ENCODE measurements at places on chromosomes 7 and 10. TPM values are rescaled to one million over a fixed set of nuclear protein-coding genes. Genes with fewer than 3 reads are reported as not detected.

DNA sequence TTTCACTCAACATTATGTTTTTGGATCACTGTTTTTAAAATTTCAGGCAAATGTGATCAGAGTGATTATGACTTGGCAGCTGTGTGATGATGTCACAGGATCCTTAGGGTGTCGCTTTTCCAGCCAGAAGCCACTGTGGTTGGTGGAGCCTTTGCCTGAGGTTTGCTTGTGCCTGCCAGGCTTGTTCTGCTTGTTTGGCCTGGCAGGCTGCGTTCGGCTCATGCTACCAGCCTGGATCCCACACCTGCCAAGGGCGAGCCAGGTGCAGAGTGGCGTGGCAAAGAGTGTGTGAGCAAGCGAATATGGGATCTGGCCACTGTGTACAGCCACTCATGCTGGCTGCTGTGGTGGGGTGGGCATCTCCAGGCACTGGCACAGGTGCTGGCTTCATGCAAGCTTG, 55.7 kb downstream of the ADK start:
- DNase-seq, result peak; percentile 68

DNA sequence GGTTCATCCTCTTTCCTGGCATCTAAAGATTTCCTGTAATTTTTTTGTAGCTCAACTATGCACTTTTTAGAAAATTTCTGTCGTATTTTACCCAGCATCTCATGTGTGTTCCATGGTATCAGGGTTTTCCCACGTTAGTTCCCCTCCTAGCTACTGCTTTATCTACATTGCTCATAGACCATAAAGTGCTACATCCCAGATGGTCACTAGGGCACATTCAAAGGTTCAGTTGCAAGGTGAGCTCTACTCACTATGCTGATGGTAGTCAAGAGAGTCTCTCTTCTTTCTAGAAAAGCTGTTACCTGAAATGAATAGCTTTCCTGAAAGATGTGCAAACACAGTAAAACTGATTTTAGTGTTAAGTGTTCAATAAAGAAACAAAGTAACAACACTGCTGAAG, 33.5 kb downstream of the RELN start:
- DNase-seq, result no peak

GRCh38 chr10:86330778-86331763, 35.5 kb downstream of the GRID1 start:
- no peak for DNase-seq

GRCh38 chr7:8597565-8597964, 164.2 kb downstream of the NXPH1 start:
- no peak for DNase-seq

GRCh38 chr10:129210876-129211275, 256.2 kb upstream of the MGMT start:
- no peak for DNase-seq

Gene PSPH
- total RNA-seq, result 14.3 TPM

Gene PARD3
- 48.5 TPM for total RNA-seq

Gene TMEM270
- total RNA-seq, result not detected

GRCh38 chr10:114392112-114392835, 12.0 kb downstream of the AFAP1L2 start:
- no peak for DNase-seq

GRCh38 chr10:60374836-60375235, 14.8 kb downstream of the ANK3 start:
- no peak for DNase-seq

DNA sequence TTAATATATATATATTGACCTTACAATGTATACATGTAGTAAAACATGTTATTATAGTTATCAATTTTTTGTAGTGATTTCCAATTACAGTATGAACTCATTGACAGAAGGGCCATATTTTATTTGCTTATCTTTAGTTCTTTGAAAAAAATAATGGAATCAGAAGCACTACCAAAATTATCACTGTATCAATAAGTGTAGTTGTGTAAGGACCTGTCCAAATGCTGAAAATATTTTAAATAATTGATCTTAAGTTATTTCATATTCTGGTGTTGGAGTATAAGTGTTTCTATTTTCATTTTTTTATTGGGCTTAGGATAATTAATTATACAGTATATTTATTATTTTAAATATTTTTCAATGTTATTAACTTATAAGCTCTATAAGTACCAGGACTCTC, 8.5 kb upstream of the DGKB start:
- DNase-seq, result no peak

GRCh38 chr10:27188897-27189296, 33.7 kb downstream of the MASTL start:
- no peak for DNase-seq

Gene C7orf57
- not detected for total RNA-seq

Gene STRIP2
- total RNA-seq, result not detected

DNA sequence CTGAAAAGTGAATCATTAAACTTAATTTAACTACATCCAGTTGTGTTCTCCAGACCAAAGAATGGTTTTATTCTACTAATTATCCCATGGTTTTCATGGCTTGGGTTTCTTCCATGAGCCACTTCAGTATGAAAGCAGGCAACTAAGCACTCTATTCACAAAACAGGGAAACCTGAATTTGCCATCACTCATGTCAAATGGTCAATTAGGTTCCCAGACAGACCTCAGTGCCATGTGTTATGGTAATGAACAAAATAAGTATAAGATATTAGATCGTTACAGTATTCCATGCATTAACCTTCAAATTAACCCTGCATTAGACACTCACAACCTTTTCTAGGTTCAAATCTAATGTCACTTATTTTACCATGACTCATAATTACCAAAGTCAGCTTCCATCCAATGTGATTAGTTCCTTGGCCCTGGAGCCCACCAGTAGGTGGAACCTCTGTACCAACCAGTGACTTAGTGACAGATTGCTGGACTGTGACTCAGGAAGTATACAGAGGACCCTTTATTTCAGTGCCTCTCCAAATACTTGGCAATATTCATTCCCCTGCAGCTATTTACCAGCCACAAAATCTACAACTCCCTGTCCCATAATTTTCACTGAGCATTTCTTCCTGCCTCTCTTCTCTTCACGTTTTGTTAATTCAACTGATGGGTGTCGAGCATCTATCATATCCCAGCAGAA, 1270.2 kb upstream of the SORCS1 start:
- no peak for DNase-seq

DNA sequence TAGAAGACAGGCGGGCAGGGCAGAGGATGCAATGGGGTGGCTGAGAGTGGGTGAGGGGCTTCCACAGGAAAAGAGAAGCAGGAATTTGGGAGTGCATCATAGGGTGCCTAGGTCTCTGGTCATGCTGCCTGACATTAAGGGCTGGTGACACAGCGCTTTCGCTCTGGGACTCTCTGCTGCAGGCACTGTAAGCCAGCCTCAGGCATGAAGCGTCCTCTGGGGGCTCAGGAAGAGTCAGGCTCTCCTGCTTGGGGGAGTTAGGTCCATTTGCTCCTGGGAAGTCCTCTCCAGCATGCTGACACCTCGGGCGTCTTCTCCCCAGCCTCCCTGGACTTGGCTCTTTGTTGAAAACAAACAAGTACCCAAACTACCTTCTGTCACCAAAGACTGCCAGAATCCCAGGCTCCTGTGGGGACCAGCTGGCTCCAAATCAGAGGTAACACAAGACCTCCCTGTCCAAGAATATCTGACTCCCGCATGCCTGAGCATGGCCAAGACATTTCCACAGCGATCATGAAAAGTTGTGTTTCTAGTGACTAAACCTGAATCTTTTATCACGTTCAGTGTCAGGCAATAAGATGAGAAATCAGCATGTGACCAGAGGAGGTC, 55.4 kb downstream of the GPR26 start:
- no peak for DNase-seq

Gene BLNK
- total RNA-seq, result 55.4 TPM

Gene ARMC3
- total RNA-seq, result 0.33 TPM

Gene SPAG6
- total RNA-seq, result not detected

Gene EIF5AL1
- total RNA-seq, result not detected

Gene ZNF804B
- total RNA-seq, result under 0.01 TPM

Gene HABP2
- 9.2 TPM for total RNA-seq

GRCh38 chr10:24720096-24720495, 3.6 kb downstream of the ARHGAP21 start:
- no peak for DNase-seq

Gene NYAP1
- total RNA-seq, result 1.3 TPM

DNA sequence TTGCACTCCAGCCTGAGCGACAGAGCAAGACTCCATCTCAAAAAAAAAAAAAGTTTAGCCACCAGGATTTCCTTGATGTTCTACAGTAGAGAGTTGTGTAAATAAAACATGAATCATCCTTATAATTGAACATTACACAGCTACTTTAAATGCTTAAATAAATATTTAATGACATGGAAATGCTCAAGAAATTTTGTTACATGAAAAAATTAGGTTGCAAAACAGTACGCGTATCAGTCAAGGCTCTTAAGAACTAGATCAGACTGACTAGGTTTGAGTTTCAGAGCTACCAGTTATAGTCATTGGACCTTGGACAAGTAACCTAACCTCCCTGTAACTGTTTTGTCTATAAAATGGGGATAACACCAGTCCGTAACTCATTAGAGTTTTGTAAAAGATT, 38.7 kb upstream of the GSAP start:
- no peak for DNase-seq

- DNase-seq, result no peak
Observed at GRCh38 chr10:45409782-45410181, 35.8 kb downstream of the ALOX5 start.

DNA sequence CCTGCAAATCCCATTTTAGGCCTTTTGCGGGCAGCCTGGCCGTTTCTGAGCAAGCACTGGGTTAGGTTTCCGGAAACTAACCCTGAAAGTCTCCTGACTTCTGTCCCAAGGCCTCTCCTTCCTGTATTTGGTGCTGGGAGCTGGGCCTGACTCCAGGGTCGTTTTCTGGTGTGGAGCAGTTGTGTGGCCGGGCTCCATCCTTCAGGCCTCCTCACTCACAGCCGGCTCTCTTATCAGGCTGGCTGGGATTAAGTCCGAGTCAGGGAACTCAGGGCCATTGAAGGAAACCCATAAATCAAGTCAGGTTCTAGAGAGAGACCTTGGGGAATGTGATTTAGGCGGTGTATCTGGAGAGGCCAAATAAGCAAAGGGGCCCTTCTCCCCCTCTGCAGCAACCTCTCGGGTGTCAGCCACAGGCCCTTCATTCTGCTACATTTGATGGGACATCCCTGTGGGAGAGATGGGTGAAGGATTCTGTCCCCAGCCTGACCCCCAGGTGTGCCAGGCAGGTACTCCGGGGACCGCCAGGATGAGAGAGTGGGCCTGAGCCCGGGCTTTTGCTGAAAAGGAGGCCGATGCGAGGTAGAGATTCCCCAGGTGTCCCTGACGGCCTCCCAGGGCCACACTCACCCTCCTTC, 3.3 kb downstream of the GATA3 start:
- DNase-seq, result no peak

Gene SH3PXD2A
- 9.9 TPM for total RNA-seq

Gene UCN3
- total RNA-seq, result not detected

DNA sequence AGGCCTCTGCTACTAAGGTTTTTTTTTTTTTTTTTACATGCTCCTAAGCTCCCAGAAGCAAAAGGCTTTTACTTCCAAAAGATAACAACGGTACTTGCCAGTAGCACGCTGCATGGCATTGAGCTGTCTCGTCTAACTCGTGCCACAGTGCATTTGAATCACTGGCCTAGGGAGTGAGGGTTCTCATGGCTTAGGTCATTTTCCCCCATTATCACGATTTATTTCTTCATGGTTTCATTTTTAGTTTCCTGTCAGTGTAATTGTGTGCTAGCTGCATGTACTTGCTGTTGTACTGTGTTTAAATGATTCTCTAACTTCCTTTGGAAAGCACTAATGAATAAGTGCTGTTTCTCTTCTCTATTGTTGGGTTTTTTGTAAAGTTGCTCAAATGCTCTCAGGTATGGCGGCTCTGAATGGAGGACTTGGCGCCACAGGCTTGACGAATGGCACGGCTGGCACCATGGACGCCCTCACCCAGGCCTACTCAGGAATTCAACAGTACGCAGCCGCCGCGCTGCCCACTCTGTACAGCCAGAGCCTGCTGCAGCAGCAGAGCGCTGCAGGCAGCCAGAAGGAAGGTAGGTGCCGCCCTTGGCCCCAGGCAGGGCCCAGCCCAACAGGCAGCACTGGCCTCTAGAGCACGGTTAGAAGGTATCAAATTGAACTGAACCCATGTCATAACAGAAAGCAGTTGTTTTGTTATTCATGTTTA, 290.5 kb downstream of the USP6NL start:
- DNase-seq, result no peak

DNA sequence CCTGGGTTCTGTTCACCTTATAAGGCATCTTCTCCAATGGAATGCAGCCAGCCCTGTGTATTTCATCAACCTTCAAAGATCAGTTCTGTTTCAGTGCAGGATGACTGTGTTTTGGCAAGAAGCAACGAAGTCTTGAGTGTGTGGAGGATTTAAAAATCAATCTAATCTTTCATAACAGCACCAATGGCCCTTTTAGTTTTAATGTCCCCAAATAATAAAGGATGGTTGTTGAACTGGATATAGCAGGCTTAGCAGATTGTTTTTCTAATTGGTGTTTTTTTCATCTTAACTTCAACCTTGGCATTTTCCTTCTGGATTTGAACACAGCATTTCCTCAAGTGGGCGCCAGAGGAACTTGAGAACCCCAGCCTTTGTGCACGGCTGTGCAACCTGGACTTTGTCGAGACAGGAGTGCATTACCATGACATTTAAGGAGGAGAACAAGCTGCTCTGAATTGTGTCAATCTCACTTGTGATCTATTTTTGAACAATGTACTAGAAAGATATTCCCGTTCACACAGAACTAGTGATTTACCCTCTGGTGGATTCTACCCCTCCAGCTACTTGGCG, 313.3 kb upstream of the AKR1E2 start:
- DNase-seq, result peak; percentile 37

GRCh38 chr10:110059925-110060324, 52.1 kb downstream of the ADD3 start:
- no peak for DNase-seq
